ENCODE measurements at places on chromosomes 7 and 10.

DNA sequence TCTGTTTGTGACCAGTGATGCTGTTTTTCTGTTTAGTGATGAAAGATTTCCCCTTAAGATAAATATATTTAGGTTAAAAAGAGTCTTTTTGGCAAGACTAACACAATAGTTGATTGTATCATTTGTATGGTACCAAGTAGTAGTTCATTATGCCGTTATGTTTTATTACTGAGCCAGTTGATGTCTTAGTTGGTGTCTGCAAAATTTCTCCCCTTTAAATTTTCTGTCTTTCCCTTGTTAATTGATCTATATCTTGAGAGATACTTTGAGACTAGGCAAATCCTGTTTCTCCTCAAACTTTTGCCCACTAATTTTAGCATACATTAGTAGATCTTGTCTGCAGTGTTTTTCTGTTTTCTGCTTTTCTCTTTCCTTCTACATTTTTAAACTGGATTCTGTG is 21.7 kb downstream of the UBE3C start:
- DNase-seq, result no peak

DNA sequence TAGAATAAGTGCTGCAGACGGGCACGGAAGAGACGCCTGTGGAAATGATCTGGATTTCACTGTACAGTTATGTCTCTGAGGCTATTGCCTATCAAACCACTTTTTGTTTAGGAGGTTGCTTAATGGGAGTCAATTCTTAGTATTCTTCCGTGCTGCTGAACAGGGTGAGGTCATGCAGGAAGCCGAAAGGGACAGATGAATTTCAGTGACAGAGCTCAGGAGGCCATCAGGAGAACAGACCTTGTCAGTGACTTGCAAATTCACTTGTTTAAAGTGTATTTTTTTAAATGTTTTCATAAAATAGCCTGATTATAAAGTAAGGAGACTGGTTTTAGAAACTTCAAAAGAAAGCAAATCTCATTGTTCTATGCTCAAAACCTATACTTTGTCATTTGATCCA is 58.9 kb downstream of the XRCC2 start:
- DNase-seq, result no peak

GRCh38 chr10:129593953-129594352 is 126.9 kb downstream of the MGMT start:
- DNase-seq, result no peak

GRCh38 chr7:46165276-46165675 is 244.2 kb upstream of the IGFBP3 start:
- no peak for DNase-seq

DNA sequence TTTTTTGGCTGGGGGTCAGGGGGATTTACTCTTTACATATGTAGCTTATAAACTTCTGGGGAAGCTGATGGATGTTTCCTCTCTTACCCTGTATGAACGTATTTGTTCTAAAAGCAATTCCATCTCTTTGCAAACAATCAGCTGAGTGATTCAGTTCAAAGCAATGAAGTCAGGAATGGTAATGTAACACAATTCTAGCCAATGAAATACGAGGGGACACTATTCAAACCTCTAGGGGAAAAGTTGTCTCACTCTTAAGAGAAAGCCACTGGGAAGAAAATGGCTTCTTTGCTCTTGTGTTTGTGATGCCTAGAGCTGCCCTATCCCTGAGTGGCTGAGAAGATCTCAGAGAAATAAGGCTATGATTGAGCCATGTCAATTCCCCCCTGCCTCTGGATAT is 134.8 kb upstream of the SEMA3C start:
- no peak for DNase-seq

GRCh38 chr7:151129117-151129959 is 38.2 kb downstream of the GBX1 start:
- no peak for DNase-seq

- DNase-seq, result no peak
Observed at GRCh38 chr7:42736931-42737330, 174.9 kb downstream of the C7orf25 start.

DNA sequence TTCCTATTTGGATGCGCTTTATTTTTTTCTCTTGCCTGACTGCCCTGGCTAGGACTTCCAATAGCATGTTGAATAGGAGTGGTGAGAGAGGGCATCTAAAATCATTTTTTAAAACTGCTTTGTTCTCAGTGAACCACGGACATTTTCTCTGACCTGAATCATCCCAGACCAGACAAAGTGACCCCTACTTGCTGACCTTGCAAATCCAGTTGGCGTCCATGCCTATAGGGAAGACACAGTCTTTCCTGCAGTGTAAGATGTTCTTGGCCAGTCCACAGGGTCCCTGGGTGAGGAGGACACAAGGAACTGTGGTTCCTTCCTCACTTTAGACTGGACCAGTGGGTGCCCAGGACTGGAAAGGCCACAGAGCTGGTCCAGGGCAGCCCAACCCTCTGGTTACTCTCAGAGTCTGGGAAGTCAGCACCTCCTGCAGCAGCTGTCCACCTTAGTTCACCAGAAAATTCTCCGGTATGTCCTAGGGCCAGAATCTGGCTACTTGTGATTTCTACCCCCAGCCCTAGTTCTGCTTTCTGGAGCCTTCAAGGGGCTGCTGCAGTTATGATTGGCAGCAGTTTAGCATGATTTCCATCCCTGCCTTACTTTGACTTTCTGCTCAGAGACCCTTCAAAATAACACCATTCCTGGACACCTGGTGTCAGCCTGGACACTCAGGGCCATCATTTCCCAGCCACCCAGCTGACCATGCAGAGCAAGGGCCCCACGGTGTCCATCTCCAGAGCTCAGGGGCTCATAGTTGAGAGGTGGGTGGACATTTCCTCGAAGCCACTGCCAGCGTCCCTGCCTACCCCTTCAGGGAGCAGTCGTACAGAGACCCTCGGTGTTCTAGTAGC is 19.3 kb downstream of the VIPR2 start:
- no peak for DNase-seq

DNA sequence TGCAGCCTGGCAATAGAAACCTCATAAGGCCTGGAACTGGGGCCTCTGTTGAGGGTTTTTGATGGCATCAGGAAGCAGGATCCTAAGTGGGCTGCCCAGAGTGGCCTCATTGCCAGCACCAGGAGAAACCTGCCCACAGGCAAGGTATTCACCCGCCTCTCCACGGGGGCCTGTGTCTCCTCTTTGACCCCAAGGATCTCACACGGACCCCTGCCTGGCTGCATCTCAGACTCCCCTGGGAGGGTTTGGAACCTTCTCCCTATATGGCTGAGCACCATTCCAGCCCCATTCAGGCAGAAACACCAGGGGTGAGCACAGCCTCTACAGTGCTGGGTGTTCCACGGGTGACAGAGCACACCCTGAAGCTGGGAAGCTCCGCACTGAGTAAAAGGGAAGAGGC is 14.6 kb upstream of the C10orf71 start:
- DNase-seq, result no peak

DNA sequence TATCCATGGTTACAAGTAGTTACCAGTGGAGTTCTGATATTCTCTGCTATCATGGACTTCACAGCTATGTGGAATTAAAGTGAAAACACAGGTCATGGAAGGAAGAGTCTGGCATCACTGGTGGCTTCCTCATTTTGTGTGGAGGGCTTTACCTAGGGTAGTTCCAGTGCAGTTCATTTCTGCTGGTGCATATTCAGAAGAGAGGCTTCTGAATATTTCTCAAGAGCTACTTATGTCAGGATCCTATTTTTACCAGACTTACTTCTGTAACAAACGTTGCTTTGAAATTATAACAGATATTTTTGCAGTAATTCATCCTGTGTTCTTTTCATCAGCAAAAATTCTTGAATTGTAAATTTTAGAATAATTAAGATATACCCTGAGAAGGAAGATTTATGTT is 236.5 kb upstream of the NPSR1 start:
- no peak for DNase-seq

- no peak for DNase-seq
Observed at GRCh38 chr10:43253461-43254198, 13.2 kb downstream of the RASGEF1A start.

- no peak for DNase-seq
Observed at GRCh38 chr10:96831200-96831866, 765 bp upstream of the LCOR start.

DNA sequence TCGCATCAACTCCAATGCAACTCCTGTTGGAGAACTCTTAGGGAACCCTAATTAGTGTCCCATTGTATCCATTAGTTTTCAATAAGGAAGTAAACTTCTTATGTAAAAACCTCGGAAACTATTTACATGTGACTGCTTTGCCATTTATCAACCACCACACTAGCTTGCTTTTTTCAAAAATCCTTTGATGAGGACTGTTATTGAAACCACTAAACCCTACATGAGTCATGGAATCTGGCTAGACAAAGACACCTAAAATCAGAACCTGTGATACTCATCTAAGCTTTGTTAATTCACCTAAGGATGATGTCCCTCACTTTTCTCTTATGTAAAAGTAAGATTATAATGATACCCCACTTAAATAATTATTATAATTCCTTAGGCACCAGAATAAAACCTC is 414.1 kb upstream of the ETV1 start:
- DNase-seq, result no peak

- no peak for DNase-seq
Observed at GRCh38 chr10:96614515-96614914, 27.7 kb upstream of the TM9SF3 start.

DNA sequence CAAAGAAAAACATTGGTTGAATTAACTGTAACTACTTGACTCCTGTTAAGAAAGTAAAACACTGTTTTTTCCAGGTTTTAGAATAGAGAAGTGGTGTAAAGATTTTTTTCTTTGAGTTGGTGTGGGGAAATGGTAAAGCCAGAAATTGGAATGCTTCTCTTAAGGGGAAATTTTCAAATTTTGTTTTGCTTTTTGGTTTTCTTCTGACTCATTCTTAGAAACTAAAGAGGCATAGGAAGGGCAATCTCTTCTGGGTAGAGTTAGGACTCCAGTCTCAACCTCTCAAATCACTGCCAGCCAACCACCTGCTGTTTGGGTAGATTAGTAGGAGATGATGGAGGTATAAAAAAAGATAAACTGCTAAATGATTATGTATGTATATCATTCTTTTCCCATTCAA is 47.7 kb upstream of the STRIP2 start:
- no peak for DNase-seq

- DNase-seq, result no peak
Observed at GRCh38 chr7:19617901-19618300, 90.9 kb downstream of the POLR1F start.

DNA sequence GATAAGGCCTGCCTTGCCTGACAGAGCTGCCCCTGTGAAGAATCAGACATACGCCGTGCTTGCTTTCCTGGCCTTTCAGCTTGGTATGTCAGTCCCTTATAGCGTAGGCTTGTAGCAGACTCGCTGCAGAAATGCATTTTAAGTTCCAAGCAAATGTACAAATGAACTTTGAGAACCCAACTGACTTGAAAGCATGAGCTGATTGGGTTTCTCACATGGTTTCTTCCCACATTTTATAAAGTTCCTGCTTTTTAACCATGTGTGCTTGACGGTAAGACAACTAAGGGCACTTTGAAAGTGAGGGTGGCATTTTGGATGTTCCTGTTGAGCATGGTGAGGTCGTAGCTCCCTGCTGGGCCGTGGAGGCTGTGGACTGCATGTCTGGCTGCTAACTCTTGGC is 62.6 kb downstream of the CCNY start:
- no peak for DNase-seq

DNA sequence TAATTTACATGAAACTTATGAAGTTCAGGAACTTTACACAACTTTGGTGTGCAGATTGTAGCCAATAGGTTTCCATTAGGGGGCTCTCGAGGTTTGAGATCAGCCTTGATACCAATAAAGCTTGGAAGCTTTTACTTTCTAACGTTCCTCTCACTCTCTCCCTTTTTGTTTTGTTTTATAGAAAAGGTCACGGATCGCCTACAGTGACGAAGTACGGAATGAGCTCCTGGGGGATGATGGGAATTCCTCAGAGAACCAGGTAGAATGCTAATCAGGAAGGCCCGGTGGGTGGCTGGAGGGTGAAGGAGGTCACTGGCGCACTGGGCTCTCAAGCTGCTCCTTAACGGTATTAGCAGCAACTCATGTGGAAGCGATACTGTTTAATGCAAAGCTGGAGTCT is 79.9 kb downstream of the VTI1A start:
- DNase-seq, result no peak

GRCh38 chr10:103709341-103709920 is 145.9 kb downstream of the SH3PXD2A start:
- no peak for DNase-seq

GRCh38 chr10:102418622-102419268 is at the start of gene PSD:
Gene PSD, minus strand, starts transcription at chr10:102418785. Its CDS starts 1,747 bp downstream, at chr10:102417038.
- no peak for DNase-seq

DNA sequence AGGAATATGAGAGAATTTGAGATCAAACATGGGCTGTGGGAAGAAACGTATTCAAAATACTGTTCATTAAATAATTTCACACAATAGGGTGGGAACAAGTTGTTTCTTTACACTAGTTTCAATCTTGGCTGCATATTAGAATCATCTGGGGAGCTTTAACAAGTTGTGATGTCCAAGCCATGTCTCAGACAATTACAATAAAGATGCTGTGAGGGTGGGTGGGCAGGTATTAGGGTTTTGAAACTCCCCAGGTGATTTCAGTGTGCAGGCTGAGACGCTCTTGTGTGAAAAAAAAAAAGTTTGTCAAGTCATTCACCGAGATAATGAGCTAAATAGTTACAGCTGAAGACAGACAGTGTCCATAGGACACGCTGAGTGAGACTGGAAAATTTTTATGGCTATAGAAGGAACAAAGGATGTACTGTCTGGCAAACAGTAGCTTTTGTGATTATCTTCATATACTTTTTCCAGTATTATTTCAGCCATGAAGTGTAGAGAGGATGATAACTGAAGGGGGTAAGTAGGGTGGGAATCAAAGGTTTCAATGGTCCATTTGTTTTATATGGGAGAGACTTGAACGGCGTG is 12.6 kb upstream of the LAMB4 start:
- no peak for DNase-seq

DNA sequence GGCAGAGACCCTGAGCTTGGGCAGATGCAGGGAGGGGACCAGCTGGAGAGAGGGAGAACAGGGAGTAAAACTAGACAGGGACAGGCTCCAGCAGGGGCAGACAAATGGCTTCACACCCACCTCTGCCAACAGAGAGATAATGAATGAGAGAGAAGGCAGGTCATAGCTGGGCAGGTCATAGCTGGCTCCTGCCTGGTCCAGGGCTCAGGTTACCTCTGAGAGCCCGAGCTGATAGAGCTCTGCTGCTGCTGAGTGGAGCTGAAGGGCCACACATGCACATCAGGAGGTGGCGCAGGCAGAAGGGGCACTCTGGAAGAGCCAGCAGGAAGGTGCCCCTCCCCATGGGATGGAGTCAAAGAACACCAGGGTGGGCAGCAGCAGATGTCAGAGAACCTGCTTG is 154.2 kb downstream of the GFRA1 start:
- no peak for DNase-seq

DNA sequence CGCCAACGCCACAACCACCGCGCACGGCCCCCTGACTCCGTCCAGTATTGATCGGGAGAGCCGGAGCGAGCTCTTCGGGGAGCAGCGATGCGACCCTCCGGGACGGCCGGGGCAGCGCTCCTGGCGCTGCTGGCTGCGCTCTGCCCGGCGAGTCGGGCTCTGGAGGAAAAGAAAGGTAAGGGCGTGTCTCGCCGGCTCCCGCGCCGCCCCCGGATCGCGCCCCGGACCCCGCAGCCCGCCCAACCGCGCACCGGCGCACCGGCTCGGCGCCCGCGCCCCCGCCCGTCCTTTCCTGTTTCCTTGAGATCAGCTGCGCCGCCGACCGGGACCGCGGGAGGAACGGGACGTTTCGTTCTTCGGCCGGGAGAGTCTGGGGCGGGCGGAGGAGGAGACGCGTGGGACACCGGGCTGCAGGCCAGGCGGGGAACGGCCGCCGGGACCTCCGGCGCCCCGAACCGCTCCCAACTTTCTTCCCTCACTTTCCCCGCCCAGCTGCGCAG is 424 bp downstream of the EGFR start:
- DNase-seq, result no peak

GRCh38 chr7:131521651-131522163 is 34.7 kb downstream of the PODXL start:
- no peak for DNase-seq
